ENCODE measurements at places on chromosomes 7 and 10. TPM values are rescaled to one million over a fixed set of nuclear protein-coding genes. Genes with fewer than 3 reads are reported as not detected.

Gene COL28A1
- 6.7 TPM for polyA plus RNA-seq

Gene SLC29A4
- polyA plus RNA-seq, result 22.0 TPM

Gene ABCA13
- polyA plus RNA-seq, result 0.04 TPM

Gene CYP26C1
- polyA plus RNA-seq, result 0.31 TPM

Gene CDC14C
- polyA plus RNA-seq, result not detected

Gene CADPS2
- 47.0 TPM for polyA plus RNA-seq

Gene NEURL1
- polyA plus RNA-seq, result 2.3 TPM

Gene NXPH1
- polyA plus RNA-seq, result 25.8 TPM

Gene CLRN3
- not detected for polyA plus RNA-seq

Gene ICA1
- polyA plus RNA-seq, result 16.1 TPM

Gene CTAGE6
- polyA plus RNA-seq, result 0.07 TPM

Gene ITGA8
- 8.8 TPM for polyA plus RNA-seq

Gene C7orf57
- not detected for polyA plus RNA-seq

Gene SEMA4G
- 16.8 TPM for polyA plus RNA-seq

Gene STEAP4
- 18.0 TPM for polyA plus RNA-seq

Gene LAMB1
- polyA plus RNA-seq, result 164 TPM

Gene PON1
- 8.5 TPM for polyA plus RNA-seq

Gene IGF2BP3
- polyA plus RNA-seq, result 0.03 TPM

Gene SAMD9L
- 4.9 TPM for polyA plus RNA-seq

Gene COX19
- polyA plus RNA-seq, result 12.3 TPM

Gene TRPV6
- 0.08 TPM for polyA plus RNA-seq

Gene OR2A5
- polyA plus RNA-seq, result not detected

Gene C7orf25
- 2.6 TPM for polyA plus RNA-seq

Gene DLG5
- polyA plus RNA-seq, result 94.4 TPM

Gene RPP30
- polyA plus RNA-seq, result 60.7 TPM

Gene CDH23
- polyA plus RNA-seq, result 1.7 TPM

Gene PAPSS2
- 463 TPM for polyA plus RNA-seq

Gene CYP2E1
- 4.0 TPM for polyA plus RNA-seq

Gene PWWP2B
- 34.0 TPM for polyA plus RNA-seq

Gene WDR86
- polyA plus RNA-seq, result not detected

Gene SRRM3
- polyA plus RNA-seq, result 140 TPM
